AG09309 (cell line): ENCODE measurements at places on chromosomes 13 and 19.
A peak's percentile ranks its signal among the peaks of the same experiment; 100 is the strongest.

GRCh38 chr13:100340865-100341264 is 247.7 kb downstream of the GGACT start:
- no peak for DNase-seq

DNA sequence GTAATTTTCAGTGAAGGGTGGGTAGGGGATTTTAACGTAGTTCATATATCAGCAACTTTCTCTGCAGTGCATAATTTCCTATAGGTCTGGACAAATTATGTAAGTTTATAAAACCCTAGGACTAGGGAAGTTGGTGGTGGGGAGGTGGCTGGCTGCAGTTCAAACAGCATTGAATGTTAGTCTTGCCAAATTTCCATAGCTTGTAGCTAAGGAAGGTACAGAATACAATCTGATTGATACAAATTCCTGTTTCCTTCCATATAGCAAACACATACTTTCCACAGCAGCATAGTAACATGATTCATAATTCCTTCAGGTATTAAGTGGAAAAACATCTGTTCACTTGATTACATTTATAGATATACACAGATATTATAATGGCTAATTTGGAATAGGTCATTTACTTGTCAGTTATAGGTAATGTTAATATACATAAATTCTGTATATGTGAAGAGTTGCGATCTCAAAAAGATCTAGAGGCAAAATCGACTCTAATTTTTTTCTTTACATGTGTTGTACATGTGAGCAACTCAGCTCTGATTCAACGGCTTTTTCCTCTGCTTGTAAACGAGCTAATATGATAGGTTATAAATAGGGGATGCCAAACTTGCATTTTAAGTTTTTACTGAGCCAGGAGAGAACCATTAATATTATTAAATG is 233.4 kb upstream of the CSNK1A1L start:
- DNase-seq, result no peak

DNA sequence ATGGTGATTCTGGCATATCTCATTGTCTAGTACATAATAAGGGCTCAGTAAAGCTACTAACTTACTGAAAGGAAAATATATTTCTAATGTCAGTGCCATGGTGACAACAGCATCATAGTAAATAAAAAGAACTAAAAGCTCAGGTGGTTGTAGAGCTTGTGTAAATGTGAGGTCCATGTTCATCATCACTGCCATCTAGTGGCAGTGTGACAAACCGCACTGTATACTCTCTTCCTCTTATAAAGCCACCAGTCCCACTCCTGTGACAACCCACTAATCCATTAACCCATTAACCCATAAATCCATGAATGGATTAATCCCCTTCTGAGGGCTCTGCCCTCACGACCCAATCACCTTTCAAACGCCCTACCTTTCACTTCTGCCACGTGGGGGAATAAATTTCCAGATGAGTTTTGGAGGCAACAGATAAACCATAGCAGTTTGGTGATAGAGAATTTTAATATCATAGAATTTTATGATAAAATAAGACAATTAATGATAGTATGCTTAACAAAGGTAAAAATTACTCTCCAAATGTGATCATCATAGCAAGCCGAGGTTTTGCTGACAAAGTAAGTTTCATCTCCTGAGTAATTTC is 160.4 kb upstream of the SGCG start:
- DNase-seq, result peak; percentile 11

- peak; percentile 74 for DNase-seq
These were observed 75.3 kb upstream of the GPC6 start for GRCh38 chr13:93151277-93151676.

DNA sequence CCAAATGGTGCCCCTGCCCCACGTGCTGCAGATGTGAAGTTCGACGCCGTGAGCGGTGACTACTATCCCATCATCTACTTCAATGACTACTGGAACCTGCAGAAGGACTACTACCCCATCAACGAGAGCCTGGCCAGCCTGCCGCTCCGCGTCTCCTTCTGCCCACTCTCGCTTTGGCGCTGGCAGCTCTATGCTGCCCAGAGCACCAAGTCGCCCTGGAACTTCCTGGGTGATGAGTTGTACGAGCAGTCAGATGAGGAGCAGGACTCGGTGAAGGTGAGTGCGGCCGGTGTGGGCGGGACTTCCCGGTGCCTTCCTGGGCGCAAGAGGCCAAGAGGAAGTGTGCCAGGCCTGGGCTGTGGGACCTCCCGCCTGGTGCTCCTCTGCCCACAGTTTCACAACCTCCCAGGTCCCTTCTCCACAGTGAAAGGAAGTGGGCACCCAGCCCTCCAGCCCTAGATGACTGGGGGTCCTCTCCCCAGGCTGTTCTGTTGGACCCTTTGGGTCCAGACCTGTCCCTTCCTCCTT is 14.1 kb upstream of the RELB start:
- no peak for DNase-seq
